ENCODE measurements at places on chromosomes 4 and X.
A peak's percentile ranks its signal among the peaks of the same experiment; 100 is the strongest.

GRCh38 chrX:150635952-150636351 is 57.2 kb upstream of the MTMR1 start:
- no peak for DNase-seq

- DNase-seq = no peak
Observed at GRCh38 chrX:100663642-100664041, 19.6 kb downstream of the SRPX2 start.

- no peak for DNase-seq
Observed at GRCh38 chr4:38313999-38314561, 349.9 kb upstream of the KLF3 start.

GRCh38 chr4:9924750-9925149 is 96.5 kb downstream of the SLC2A9 start:
- DNase-seq = peak; percentile 85

DNA sequence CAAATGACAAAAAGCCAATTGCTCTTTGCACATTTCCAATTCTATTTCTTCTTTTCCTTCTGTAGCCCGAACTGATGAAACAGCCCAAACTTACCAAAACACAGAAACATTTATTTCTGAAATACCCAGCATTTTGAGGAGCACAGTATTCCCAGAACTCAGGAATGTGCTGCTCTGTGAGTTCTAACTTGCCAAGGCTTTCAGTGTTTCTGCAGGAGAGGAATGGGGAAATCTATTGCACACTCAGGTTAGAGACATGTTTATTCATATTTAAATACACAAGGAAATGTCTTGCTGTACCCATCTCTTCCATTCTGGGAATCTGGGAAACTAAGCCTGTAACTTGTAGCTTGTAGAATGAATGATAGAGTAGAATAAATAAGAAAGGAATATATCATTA is 10.7 kb downstream of the TMPRSS11D start:
- no peak for DNase-seq

DNA sequence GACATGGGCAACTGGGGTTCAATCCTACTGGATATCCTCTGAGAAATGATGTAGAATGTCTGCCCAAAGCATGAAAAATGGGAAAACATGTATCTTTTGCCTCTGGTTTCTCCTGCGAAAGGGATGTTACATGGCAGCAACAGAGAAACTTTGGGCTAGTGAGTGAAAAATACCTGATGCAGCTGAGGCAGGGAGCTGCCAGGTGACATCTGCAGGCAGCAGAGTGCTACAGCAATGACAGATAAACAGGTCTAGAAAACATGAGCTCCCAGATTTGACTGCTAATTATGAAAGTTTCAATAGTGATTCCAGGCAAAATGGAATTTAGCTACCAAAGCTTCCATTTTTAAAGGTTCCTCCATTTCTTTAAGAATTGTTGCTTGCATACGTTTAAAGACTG is 4.8 kb upstream of the CXCL1 start:
- DNase-seq = no peak

DNA sequence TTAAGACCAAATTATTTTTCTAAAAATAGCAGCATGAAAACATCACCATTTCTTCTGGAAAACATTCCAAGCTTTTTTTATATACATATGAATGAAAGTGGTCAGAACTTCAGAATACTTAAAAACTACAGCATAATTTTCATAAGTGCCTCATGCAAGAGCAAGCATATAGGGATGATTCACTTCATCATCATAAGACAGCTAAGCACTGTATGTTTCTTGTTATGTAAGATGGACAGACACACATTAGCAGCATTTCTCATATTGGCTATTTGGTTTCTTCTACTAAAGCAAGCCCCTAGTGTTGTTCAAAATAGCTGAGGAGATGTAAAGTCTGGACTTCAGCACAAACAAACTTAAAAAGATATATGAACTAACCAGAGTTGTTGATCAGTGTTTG is 213.1 kb upstream of the NOCT start:
- no peak for DNase-seq

GRCh38 chrX:71669492-71669891 is 2.1 kb downstream of the LOC101059915 start:
- no peak for DNase-seq

DNA sequence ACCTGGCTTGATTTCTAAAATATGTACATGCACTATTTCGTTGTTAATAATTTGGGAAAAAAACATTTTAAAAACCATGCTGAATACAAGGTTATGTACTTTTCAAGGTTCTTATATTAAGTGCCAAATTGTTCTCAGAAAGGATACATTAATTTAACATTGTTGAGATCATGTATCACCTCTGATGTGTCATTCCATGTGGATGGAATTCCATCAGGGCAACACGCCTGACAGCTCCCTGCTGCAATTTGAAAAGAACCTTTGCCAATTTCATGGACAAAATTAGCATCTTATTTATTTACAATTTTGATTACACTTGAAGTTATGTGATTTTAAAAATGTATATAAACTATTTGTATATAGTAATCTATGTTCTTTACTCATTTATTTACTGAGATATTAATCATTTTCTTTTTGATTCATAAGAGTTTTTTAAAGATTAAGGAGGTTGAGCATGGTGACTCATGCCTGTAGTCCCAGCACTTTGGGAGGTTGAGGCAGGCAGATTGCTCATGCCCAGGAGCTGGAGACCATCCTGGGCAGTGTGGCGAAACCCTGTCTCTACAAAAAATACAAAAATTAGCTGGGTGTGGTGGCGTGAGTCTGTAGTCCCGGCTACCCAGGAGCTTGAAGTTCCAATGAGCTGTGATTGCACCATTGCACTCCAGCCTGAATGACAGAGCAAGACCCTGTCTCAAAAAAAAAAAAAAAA is 142.8 kb downstream of the ENPP6 start:
- DNase-seq = no peak

DNA sequence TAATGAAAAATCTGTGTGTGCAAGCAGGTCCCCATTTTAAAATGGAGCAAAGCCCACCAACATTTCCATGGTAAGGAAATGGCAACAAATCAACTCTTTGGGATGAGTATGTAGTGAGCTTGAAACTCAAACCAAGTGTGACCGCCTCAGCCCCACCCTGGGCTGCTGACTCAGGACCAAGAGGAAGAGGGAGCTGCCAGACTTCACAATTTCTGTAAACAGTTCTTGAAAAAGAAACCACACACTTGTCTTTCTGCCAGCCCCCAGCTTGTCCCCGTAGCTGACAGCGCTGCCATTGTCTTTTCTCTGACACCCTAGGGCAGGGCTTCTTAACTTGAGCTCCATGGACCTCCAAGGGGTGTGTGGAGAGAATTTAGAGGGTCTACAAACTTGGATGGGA is 10.3 kb downstream of the RTL5 start:
- no peak for DNase-seq

DNA sequence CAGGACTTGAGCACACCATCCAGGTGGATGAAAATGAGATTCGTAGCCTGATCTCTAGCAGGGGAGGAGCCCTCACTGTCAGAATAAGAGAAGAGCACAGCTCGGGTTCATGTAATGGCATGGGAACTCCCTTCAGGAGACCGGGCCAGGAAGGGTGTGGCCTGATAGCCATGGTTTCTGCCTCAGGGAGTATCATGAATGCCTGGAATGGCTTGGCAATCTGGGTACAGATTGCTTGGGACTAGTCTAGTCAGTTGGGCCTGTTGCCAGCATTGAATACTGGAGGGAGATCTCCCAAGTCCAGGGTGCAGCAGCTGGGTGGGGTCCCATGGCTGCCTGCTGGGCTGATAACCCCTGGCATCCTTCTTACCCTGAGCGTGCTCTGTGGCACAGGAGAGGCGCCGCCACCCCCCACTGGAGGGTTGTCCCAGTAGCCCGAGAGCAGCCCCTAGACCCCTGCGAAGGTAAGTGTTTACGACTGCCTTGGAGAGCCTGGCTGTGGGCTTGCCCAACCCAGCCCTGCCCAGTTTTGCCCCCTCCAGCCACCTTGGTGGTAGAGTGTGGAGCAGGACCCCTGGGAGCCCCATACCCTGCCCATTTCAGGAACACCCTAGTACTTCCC is 298.8 kb downstream of the TEX13A start:
- DNase-seq = no peak

- no peak for DNase-seq
Observed at GRCh38 chr4:151573945-151574344, 165.0 kb downstream of the FHIP1A start.

GRCh38 chrX:13658602-13659001 is 5.7 kb downstream of the TCEANC start:
- peak; percentile 42 for DNase-seq

DNA sequence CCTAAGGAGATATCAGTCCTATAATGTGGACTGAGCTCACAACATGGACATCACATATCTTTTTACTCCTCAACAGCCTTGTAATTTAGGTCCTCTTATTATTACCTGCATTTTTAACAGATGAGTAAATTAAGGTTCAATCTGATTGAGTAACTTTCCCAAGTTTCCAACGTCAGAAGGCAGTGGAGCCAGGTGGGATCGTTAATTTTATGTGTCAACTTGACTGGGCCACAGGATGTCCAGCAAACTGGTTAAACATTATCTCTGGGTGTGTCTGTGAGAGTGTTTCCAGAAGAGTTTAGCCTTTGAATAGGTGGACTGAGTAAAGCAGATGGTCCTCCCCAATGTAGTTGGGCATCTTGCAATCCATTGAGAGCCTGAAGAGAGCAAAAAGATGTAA is 59.0 kb upstream of the SLIT2 start:
- no peak for DNase-seq

- no peak for DNase-seq
Observed at GRCh38 chrX:7983581-7983980, 56.4 kb upstream of the PNPLA4 start.

DNA sequence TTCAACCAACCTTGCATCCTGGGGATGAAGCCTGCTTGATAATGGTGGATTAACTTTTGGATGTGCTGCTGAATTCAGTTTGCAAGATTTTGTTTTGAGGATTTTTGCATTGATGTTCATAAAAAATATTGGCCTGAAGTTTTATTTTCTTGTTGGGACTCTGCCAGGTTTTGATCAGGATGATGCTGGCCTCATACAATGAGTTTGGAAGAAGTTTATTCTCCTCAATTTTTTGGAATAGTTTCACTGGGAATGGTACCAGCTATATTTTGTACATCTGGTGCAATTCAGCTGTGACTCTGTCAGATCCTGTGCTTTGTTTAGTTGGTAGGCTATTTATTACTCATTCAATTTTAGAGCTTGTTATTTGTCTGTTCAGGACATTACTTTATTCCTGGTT is 340.3 kb upstream of the TRAM1L1 start:
- no peak for DNase-seq

GRCh38 chrX:112678831-112679230 is 907 bp downstream of the LHFPL1 start:
- no peak for DNase-seq

DNA sequence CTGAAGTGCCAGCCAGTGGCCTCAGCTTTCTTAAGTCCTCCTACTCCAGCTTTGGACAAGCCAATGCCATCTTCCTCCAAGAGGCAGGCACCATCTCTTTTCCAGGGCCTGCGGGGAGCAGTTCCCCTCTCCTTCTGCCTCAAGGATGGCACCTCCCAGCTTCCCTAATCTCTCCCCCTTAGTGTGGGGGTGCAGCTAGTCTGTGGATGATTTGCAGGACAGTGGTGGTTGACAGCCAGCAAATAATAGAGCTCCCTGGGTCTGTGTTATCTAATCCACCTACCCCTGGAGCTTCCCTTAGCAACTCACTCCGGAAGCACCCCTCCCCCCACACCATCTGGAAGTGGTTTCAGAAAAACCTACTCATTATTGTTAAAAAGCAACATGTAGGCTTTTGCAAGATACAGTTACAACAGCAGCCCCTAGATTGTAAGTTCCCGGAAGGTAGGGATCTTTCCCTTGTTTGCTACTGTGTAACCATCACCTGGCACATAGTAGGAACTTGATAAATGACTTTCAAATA is 247.1 kb downstream of the BCOR start:
- no peak for DNase-seq

GRCh38 chr4:10201381-10202223 is 85.0 kb upstream of the WDR1 start:
- no peak for DNase-seq

GRCh38 chrX:3811331-3812311 is 98.2 kb upstream of the PRKX start:
- peak; percentile 61 for DNase-seq

DNA sequence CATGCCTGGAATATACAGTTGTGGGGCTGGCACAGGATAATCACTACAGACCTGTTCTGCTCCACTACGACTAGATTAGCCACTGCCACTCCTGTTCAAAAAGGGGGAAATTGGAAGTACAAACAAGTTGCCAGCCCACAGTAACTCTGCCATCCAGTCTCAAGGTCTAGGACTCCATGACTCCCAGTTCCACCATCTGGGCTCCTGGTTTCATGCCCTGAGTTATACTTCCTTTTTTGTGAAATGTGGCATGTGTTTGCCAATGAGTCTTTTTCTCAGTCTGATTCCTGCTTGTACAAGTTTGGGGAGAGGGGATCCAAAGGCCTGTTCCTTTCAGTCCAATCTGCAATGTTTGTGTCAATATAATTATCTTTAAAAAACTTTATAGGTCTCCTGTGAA is 1.0 kb upstream of the BLOC1S4 start:
- DNase-seq = no peak

DNA sequence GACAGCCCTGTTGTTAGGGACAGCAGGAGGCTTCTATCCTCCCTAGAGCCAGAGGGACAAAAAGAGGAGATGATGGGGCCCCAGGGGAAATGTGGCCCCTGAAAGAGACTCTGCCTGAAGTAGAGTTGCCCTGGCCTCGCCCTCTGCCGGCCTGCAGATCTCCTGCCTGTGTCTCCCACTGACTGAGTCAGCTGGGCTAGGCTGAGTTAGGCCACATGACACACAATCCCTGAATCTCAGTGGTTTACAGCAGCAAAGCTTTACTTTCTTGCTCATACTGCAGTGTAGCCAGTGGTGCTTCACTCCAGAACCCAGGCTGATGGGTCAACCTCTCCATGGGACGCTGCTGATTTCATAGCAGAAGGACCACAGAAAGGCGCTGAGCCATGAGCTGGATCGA is 23.5 kb downstream of the DRD5 start:
- DNase-seq = no peak

DNA sequence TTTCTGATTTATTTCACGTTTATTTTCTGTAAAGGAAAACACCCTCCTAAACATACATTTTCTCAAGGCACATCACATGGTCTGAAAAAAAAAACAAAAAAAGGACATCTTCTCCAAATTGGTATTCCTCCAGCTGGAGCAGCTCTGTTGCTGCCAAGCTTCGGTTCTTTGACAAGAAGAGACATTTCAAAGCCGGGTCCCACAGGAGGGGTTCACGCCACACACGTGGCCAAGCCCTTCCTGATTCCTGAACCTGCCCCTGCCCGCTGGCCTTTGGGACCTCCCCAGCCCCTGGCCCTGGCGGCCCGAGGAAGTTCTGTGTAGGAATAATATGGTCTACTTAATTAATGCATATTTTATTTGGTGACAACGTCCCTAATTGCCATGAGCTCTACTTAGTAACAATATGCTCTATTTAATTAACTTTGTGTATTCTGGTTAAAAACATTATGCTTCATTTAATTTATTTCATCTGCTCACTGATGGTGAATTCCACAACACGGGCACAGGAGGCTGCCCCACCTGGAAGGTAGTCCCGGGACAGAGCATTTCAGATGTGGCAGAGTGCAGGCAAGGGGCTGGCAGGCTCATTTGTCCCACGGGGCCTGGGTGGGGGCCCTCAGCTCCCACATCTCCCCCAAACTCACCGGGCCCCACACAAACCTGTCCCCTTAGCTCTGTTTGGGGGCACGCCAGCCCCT is 5.4 kb upstream of the RGS12 start:
- DNase-seq = no peak
